ENCODE measurements at places on chromosomes 1 and 21.

DNA sequence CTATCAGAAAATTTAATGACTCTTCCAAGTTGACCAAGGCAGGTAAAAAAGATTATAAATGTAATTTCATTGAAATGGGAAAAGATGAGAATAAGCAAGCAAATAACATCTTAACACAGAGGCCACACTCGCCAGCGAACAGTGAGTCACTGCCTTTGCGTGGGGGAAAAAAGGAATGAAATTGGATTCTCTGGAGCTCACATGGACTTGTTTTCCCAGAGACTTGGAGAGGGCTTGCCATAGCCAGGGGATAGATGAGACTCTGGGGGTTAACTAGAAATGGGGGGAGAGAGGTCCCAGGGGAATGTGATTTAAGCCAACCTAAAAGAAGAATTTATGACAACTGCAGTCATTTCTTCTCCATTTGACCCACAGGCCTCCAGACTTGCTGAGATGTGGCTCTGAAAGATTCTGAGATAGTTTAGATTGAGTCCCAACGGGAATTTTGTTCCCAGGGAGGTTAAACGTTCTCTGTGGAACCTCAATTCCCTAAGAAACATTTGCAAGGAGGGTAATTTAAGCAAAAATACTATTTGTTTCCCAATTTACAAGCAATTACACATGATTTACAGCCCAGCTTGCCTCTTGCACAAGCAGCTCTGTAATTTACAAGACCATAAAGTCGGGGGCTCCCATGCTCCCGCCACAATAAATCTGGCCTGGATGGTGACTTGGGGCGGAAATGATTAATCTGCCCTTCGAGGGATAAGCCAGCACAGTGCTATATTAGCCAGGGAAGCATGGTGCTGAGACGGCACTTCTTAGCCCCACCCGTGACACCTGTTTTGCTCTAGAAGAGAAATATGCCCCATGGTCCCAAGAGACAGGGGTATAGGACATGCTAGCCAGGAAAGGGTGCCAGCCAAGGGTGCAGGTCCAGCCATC, 68.8 kb downstream of the GRIK3 start:
- no peak for DNase-seq

DNA sequence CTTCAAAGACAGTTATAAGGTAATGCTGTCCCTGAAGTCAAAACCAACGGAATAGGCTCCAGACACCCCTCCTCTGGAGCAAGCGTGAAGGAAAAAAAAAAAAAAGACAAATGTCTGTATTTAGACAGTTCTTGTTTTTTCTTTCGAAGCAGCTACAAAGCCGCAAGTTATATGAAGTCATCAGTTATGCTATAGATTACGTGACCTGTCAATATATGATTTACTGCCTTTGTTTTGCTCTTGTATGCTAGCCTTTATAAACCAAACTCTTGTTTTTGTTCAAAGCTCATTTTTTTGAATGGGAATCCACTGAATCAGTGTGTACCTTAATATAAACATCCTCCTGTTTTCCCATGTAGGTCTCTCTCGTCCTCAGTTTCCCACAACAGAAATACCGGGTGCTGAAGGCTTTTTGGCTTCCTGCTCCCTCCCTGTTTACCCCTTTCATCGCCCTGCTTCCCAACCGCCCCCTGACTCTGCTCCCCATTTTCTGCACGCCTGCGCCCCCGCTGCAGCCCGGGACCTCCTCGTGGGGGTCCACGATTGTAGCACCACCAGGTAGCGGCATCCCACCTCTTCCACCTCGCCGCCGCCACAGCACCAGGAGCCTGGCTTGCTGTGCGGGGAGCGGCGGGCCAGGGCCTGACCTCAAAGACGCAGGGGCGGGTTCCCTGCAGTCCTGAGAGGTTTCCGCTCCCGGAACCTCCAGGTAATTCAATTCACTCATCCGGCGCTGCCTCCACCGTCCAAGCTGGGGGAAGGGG, 5.2 kb upstream of the ZNF678 start:
- no peak for DNase-seq

GRCh38 chr1:232437510-232437909, 192.4 kb downstream of the SIPA1L2 start:
- no peak for DNase-seq

DNA sequence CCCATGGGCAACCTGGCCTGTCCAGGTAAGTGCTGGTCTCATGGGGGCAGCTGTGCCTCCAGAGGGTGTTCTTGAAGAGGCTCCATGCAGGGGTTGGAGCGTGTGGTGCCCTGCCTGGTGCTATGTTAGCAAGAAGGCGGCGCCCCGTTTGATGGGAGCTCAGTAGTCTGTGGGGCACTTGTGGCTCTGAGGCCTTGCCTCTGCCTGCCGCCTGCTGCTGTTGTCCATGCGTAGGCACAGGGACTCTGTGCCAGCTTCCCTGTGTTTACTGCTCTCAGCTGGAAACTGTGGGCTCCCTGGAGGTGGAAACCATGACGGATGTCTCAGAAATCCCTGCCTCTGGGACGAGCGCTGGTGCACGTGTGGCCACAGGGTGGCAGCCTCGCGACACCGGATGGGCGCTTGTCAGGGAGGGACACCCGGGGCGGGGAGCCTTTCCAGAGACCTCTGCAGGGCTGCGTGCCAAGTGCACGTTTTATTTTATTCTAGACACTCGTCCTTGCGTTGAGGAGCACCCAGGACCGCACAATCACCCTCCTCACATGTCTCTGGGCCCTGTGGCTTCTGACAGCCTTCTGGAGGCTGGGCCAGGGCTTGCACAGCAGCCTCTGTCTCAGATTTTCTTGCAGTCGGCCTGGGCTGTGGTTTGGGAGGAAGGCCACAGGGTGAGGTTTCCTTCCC, 27.1 kb downstream of the SNAP47 start:
- peak; percentile 89 for DNase-seq

GRCh38 chr1:3773572-3774275, 1.2 kb downstream of the SMIM1 start:
- DNase-seq: peak; percentile 35

DNA sequence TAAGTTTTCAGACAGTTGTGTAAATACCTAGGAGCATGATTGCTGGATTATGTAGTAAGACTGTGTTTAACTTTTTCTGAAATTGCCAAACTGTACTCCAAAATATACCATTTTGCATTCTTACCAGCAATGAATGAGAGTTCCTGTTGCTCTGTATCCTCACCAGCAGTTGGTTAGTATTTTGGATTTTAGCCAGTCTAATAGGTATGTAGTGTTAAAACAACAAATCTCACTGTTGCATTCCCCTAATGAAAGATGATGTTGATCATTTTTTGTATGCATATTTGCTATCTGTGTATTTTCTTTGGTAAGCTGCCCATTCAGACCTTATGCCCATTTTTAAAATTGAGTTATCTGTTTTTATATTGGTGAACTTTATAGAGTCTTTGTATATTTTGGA, 89.9 kb downstream of the RASAL2 start:
- DNase-seq: no peak

DNA sequence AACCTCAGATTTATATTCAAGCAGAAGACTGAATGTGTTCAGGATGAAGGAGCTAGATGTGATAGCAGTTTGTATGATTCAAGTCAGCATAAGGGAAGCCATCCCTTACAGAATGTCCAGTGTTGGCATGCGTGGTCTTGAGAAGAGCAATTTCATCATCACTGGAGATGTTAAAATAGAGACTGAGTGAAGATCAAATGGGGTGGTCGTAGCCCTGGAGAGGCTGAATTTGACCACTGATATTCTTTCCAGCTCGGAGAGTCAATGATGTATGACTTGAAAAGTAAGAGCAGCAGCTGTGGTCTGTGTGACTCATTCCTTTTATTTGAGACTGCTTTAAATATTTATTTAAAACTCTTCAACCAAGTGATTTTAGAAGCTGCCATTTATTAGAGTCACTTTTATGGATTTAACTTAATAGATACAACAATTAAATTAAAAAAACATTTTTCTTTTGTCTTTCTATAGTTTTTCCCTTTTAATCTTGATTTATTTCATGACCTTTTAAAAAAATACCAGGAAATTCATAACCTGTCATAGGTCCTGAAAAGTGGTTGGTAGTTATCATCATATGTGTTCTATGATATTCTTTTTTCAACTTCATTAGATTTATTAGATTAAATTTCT, 15.5 kb downstream of the FMN2 start:
- no peak for DNase-seq

GRCh38 chr1:31795801-31796621, 19.8 kb downstream of the SPOCD1 start:
- DNase-seq: no peak

GRCh38 chr1:176374967-176375569, 87.9 kb upstream of the PAPPA2 start:
- peak; percentile 76 for DNase-seq

DNA sequence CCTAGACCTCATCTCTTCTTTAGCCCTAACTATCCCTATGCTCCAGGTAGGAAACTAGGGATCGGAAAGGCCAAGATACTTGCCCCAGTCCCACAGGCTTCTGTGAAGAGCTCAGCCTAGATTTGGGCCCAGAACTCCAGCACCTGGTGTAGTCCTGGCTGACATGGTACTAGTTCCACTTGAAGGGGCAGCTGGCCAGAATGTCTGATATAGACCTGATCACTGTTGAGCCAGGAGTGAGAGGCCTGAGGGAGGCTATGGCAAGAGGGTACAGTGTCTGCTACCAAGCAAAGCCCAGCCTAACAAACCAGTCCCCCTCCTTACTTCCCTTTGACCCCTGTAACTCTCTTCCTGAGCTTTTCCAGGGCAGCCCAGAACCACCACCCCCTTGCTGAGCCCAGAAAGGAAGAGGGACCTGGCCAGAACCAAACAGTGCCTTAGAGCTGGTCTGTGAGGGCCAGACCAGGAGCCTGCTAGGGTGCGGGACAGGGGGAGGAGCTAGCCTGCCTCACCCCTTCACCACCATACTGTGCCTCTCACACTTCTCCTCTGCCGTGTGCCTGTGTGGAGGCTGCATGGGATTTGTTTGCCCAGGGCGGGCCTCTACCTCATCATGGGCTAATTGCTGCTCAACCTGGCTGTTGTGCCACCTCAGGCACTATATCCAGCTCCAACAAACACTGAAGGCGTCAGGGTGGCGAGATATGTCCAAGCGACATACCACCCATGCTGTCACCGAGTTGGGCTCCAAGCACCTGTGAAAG, 10.9 kb downstream of the POMGNT1 start:
- DNase-seq: no peak

DNA sequence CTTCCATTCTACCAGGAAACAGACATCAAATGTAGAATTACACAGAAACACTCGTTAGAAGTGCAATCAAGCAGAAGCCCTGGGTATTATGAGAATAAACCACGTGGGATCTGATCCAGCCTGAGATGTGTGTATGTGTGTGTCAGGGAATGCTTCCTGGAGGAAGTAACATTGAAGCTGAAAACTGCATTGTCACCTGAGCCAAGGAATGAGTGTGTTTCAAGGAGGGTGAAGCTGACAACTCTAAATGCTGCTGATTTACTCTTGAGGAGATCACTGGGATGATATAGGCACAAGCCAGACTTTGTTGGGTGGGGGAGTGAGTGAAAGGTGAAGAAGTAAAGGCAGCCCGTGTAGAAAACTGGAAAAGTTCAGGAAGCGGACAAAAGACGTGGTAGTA, 27.6 kb downstream of the FAAH start:
- DNase-seq: no peak

DNA sequence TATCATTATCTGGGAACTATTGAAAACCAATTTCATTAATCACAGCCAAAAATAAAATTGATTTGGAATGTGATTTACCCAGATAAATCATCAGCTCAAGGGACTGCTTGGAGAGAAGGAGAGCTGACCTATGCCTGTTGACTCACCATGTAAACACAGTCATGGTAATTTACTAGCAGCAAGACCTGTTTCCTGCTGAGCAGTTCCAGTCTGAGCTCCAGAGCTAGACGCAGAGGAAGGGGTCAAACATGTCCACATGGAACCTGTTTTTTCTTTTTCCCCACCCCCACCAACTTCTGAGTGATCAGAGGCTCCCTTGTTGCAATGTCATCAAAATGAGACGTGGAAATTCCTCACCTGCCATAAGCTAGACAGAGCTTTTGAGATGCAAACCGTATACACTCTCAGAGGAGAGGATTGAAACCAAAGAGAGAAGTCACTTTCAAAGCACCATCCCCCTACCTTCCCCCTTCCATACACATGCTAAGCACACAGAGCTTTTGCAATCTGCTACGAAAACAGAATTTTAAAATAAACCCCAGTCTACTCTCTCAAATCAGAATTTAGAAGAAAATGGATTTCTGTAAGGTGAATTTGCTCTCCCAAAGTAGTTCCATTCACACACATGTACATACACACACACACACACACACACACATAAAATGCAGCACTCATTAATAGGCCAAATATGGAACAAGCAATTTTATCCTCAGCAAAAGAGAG, 55.9 kb upstream of the PTGFRN start:
- DNase-seq: no peak

GRCh38 chr1:101130673-101131072, 105.1 kb upstream of the DPH5 start:
- no peak for DNase-seq

DNA sequence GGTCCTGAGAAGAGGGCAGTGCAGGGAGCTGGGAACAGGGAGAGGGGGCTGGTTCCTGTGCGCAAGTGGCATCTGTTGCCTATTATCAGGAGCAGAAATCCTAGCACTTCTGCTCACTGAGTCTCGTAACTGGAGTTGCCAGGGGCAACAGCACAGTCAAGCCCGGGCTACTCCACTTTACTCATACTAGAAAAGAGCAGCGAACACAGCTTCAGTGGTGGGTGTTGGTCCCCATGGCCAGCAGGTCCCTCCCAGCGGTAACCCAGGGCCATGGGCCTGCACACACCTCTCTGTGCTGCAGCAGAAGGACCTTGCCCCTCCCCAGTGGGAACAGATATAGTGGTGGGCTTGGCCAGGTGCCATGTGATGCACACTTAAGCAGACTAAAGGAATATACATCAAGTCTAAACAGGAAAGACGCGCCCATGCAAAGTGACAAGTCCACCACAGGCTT, 8.5 kb downstream of the PYCR2 start:
- no peak for DNase-seq

- DNase-seq: no peak
Measured at GRCh38 chr1:34898330-34898761, 31.1 kb downstream of the DLGAP3 start.

- no peak for DNase-seq
Measured at GRCh38 chr1:34007760-34008159, 143.9 kb downstream of the HMGB4 start.

DNA sequence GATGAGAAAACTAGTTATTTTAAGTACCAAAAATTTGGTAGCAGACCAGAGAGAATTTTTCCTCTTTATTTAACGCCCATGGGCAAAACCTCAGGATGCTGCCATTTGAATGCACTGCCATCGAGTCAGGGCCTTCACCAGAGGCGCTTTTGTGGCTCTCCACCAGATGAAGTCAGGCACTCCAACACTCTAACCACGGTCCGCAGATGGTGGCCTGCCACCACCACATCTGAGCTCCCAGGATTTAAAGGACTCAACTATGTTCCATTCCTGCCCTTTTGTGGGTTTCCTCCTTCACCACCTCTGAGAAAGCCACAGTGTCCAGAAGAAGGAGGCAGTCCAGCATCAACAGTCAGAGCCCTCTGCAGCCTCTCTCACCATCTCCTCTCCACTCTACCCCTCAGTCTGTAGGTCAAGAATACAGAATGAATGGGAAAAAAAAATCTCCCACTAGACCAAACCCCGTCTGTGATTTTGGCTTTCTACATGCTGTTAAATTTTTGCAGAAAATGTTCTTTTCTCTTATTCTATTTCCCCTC, 647.4 kb downstream of the USP25 start:
- peak; percentile 77 for DNase-seq

- no peak for DNase-seq
Measured at GRCh38 chr21:17900281-17900989, 81.3 kb upstream of the C21orf91 start.

- no peak for DNase-seq
Measured at GRCh38 chr1:32042330-32042729, 28.7 kb downstream of the KHDRBS1 start.
